ENCODE measurements at places on chromosomes 3 and 15. TPM values are rescaled to one million over a fixed set of nuclear protein-coding genes. Genes with fewer than 3 reads are reported as not detected.

Gene NLGN1
- 0.05 TPM for total RNA-seq

Gene RBPMS2
- total RNA-seq = not detected

Gene XCR1
- not detected for total RNA-seq

Gene NRROS
- total RNA-seq = 0.07 TPM

Gene ISLR
- not detected for total RNA-seq

Gene SLC25A26
- total RNA-seq = 35.3 TPM

Gene CIB2
- total RNA-seq = 9.4 TPM

Gene ZMYND10
- total RNA-seq = 1.1 TPM

Gene CCR1
- not detected for total RNA-seq

Gene RARB
- total RNA-seq = 1.9 TPM

Gene AMOTL2
- 65.5 TPM for total RNA-seq

Gene NPAP1
- not detected for total RNA-seq

Gene CTDSPL
- total RNA-seq = 62.9 TPM

Gene FSTL1
- 69.8 TPM for total RNA-seq

Gene PRSS50
- total RNA-seq = not detected

Gene HHATL
- not detected for total RNA-seq

Gene KLHL6
- 0.07 TPM for total RNA-seq

Gene IL12A
- 0.21 TPM for total RNA-seq

Gene CATSPER2
- total RNA-seq = 2.6 TPM

Gene SYNPR
- total RNA-seq = not detected

Gene ZNF502
- 1.7 TPM for total RNA-seq

Gene ZNF860
- 2.5 TPM for total RNA-seq

Gene TRIM71
- total RNA-seq = not detected

Gene MKRN2OS
- total RNA-seq = 3.1 TPM

Gene TMC3
- total RNA-seq = not detected

Gene GOLGA8S
- not detected for total RNA-seq

Gene TLR9
- total RNA-seq = 0.07 TPM

Gene CHRM5
- total RNA-seq = not detected

Gene NECTIN3
- total RNA-seq = 5.0 TPM

Gene CCNB2
- total RNA-seq = 61.9 TPM
